ENCODE measurements at places on chromosomes 16 and 17.
A peak's percentile ranks its signal among the peaks of the same experiment; 100 is the strongest.

DNA sequence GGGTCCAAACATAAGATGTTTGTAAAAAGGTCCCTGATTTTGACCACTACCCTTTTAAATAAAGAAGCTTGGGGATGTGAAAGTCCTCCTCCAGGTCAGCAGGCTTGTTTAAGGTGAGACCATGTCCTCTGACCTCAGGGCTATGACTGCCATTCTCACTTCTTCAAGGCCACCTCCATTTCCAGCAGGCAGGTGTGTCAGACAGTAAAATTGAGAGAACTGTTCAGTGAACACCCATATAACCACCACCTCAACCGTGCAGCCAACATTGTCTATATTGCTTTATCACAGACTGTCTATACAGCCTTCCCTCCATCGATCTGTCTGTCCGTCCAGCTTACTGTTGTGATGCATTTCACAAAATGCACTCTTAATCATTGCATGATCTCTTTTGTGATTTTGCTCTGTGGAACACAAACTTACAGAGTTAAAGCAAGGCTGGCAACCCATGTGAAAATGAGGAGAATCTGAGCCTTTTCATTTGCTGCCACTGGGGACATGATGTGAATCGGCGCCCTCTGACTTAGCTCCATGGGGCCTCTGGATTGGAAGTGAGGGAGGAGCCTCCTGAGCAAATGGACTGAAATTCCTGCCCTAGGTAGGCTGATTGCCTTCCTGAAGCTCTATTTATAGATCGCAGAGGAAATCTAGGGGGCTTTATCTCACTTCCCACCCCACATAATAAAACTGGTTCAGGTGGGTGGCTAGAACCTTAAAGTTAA lies 53.8 kb downstream of the ZNRF1 start:
- no peak for DNase-seq

- DNase-seq, result peak; percentile 68
Measured at GRCh38 chr17:63699638-63700527, at the start of gene LIMD2. Gene LIMD2 (minus strand): TSS chr17:63700125. CDS start chr17:63699298, 827 bp downstream.

DNA sequence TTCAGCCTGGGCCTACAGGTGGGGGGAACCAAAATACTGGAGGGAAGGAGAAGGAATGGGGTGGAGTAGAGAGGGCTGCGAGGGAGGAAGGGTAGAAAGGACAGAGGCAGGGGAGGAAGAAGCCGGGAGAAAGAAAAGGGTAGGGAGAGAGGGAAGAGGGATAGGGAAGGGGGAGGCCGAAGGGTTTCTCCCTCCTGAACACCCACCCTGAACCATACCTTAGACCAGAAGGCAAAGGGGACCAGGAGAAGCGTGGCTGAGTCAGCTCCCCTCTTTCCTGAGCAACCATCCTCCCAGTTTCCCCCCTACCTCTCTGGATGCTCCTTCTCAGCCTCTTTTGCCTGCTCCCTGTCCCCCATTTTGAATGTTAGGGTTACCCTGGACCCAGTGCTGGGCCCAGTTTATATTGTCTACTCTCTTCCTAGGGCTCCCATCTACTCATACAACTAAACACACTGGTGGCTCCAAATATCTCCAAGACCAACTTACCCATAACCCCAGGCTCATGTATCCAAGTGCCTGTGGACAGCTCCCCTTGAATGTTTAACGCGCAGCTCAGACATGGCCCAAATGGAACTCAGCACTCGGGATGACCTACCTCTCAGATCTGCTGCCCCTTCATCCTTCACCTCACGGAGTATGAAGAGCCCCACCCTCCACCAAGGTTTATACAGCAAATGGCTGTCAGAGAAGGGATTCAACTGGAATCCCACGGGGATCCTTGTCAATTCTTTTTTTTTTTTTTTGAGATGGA lies 7.8 kb downstream of the TSPOAP1 start:
- DNase-seq, result no peak

GRCh38 chr16:82331974-82332750 lies 162.1 kb upstream of the MPHOSPH6 start:
- DNase-seq, result no peak

DNA sequence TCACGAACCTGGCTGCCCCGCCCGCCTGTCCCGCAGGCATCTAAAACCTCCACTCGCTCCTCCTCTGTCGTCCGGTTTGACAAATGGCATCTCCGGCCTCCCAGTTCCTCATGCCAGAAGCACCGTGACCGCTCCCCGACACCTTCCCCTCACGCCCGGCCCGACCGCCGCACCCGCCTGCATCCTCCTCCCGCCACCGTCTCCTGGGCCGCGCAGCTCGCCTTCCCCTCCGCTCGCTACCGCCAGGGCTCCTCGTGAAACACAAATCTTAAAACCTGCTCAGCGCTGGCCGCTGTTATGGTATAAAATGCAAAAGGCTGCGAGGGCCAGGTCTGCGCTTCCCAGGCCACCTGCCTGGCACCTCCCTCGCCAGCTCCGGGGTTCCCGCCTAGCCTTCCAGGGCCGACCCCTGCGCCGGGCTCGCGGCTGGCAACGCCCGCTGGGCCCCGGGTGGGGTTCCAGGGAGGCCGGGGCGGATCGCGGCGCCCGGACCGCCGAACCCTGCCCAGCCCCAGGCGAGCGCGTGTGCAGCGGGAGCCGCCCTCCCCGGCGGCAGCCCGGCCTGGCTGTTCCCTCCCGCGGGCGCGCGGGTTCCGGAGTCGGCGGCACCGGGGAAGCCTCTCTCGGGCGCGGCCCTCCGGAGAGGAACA lies 488 bp downstream of the SPSB3 start:
- no peak for DNase-seq

DNA sequence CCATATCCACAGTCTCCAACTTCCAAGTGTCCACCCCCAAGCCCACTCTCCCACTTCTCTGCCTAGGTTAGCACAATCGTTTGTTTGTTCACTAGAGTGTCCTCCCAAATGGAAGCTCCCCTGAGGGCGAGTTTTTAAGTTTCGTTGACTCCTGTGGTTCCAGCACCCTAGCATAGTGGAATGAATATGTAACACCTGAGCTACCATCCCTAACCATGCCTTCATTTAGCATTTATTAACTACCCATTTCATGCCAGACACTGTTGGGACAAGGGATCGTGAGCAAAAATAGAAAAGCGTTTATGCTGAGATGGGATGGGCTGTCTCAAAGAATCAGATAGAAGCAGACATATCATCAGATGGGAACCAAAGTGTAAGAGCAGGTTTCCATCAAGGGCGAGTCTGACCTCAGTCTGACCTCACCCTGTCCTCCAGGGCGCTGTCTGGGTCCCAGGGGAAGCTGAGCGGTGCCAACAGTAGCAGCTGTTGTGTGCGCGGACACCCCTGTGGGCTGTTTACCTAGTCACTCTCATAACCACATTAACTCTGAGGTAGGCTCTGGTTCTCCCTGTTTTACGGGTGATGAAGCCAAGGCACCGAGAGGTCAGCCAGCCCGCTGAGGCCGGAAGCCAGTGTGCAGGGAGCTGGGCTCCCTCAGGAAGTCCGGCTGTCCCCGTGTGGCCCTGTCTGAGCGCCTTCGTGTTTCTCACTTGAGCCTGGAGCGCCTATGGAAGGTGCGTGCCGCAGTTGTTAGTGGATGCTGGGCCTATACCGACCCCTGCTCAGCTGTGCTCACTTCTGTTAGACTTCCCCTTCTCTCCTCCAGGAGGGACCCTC lies 6.2 kb downstream of the CNP start:
- no peak for DNase-seq

DNA sequence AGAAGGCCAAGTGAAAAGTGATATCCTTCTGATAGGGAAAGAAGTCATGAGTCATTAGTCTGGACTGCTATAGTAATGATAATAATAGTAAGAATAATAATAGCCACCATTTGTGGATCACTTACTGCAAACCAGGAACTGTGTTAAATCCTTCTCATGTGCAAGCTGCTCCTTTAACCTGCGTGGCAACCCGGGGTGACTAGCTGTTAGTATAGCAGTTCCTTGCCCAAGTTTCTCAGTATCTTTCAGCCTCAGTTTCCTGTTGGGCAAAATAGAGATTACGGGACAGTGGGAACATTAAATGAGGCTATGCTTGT lies 129.5 kb downstream of the CDH13 start:
- DNase-seq, result no peak

GRCh38 chr16:67129422-67129821 lies 19.7 kb downstream of the PHAF1 start:
- DNase-seq, result no peak

Data from stimulated activated CD8-positive, alpha-beta memory T cell treated with anti-CD3 and anti-CD28 coated beads, Interleukin-4, amount 100 ng/mL, for 4 hours (primary cell).